ENCODE measurements at places on chromosomes 6 and 20.

DNA sequence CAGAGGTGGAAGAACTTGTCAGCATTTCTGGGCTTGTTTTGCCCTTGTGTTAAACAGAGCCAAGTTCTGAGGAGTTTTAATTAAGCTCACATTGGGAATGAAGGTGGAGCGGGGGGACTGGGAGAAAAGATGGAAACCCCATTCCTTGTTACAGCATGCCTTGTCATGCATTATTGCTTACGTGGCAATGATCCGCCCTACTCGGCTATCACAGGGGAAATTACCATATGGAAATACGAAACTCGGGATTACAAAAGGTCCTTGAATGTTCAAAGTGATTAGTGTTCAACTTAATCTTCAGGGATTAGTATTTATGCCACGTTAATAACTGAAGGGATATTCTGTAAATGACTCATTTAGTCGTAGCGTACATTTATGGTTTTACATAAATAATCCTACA, 86.4 kb downstream of the MAP3K7 start:
- no peak for DNase-seq

DNA sequence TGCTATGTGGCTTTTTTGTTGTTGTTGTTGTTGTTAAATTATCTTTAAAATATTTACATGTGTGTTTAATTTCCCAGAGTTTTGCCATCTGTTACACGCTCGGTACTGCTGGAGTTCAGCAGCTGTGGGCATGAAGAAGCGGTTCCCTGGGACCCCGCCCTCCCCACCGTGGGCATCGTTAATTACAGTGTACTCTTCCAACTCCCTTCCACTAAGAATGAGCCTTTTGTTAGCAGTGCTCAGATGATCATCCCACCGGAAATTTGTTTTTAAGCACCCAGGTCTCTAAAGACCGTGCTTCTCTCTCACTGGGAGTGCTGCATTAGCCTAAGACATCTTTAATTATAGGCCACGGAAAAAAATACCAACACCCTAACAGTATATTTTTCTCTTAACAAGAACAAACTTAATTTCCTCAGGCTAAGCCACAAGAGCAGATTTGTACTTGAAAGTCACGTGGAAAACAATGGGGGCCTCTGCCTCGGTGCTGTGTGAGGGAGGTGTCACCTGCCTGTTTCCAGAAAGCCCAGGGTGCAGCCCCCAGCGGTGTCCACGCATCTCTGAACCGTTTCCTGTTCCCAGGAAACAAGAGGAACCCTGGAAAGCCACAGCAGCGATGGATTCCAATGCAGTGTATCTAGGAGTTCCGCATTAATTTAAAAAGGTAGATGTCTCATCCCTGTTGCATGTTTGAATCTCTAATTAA, 113.3 kb upstream of the FRMD1 start:
- DNase-seq: no peak

- no peak for DNase-seq
Observed at GRCh38 chr20:9214685-9215084, 145.8 kb downstream of the PLCB4 start.

DNA sequence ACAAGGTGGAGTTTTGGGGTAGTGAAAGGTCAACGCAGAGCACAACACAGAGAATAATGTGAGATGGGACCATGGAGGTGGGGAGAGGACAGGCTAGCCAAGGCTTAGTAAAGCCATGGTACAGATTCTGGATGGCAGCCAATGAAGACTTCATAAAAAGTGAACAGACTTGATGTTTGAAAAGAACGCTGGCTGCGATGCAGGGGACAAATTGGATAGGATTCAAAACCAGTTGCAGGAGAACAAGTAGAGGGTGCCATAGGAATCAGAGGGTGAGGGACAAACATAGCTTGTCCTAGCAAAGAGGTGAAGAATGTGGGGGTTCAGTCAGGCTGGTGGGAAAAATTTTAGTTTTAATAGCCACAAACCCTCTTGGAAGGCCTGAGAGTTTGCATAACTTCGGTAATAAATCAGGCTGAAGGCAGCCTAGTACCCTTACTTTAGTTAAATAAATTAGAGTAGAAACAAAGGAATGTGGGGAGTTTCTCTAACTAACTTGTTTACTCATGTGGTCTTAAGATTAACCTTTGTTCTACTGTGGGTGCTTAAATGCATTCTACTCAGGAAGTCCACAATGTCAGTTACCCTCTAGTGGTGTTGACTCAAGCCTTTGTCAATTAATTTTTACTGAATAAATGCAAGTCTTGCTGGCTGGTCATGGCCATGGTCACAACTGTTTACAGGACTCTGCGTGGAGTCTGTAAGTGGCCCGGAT, 216.4 kb downstream of the C6orf118 start:
- DNase-seq: no peak

GRCh38 chr6:118080547-118080946, 173.5 kb downstream of the SLC35F1 start:
- DNase-seq: no peak

GRCh38 chr6:79134699-79135474, 56.8 kb upstream of the PHIP start:
- no peak for DNase-seq

- DNase-seq: no peak
Observed at GRCh38 chr6:53049415-53049814, 15.8 kb upstream of the FBXO9 start.

- DNase-seq: no peak
Observed at GRCh38 chr20:19807946-19808330, 49.9 kb downstream of the RIN2 start.

GRCh38 chr6:99885051-99885450, 109.0 kb downstream of the MCHR2 start:
- no peak for DNase-seq

DNA sequence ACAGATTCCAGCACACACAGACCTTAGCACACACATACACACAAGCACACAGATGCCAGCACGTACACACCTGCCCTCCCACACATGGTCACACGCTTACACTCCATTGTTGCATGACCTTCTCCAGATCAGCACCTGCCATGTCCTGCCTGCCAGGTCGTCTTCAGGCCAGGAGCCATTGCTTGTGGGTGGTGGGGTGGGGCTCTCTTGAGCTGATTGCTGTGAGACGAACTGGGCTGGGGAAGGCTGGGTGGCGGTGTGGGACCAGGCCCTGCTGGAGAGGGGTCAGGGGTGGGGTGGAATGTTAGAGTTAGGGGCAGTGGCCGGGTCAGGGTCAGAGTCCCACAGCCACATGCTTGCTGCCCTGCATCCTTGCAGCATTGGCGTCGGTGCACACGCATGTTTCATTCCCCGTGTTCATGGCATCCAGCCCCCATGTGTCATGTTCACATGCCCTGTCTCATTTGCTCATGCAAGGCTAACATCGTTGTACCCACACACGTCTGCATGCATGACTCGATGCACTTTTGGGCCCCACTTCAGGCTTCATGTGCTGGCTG, 6.5 kb upstream of the NPBWR2 start:
- DNase-seq: no peak

- DNase-seq: no peak
Observed at GRCh38 chr20:24616258-24617079, 147.0 kb downstream of the SYNDIG1 start.

- DNase-seq: no peak
Observed at GRCh38 chr20:36147690-36148089, 6.8 kb upstream of the EPB41L1 start.

DNA sequence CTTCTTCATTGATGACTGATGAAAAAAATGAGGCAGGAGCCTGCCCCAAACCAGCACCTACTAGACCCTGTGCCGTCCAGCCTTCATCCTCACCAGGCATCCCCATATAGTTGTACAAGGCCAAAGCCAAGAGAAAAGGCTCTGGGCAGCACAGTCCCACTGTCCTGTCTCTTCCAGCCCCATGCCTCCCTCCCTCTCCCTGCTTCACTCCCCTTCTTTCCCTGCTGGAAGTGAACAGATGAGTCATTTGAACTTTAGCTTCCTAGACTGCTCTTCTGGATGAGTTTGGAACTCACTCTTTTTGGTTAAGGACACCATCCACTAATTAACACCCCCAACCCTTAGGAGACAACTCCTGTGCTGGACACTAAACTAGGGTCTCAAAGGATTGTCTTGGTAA, 235.2 kb downstream of the LRFN2 start:
- DNase-seq: no peak

DNA sequence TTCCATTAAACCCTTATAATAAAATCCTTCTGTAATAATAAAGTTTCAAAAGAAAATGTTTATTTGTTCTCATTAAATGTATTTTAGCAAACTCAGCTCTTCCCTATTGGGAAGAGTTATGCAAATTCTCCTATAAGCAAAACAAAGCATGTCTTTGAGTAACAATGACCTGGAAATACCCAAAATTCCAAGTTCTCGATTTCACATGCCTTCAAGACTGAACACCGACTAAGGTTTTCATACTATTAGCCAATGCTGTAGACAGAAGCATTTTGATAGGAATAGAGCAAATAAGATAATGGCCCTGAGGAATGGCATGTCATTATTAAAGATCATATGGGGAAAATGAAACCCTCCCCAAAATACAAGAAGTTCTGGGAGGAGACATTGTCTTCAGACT, 3.8 kb downstream of the IL17A start:
- no peak for DNase-seq

GRCh38 chr6:35719404-35719829, 17.4 kb upstream of the ARMC12 start:
- no peak for DNase-seq

GRCh38 chr6:16766043-16766536, 4.8 kb upstream of the ATXN1 start:
- peak; percentile 52 for DNase-seq

- no peak for DNase-seq
Observed at GRCh38 chr6:146997062-146997461, 207.2 kb upstream of the STXBP5 start.
